ENCODE measurements at places on chromosomes 7 and 10. TPM values are rescaled to one million over a fixed set of nuclear protein-coding genes. Genes with fewer than 3 reads are reported as not detected.

DNA sequence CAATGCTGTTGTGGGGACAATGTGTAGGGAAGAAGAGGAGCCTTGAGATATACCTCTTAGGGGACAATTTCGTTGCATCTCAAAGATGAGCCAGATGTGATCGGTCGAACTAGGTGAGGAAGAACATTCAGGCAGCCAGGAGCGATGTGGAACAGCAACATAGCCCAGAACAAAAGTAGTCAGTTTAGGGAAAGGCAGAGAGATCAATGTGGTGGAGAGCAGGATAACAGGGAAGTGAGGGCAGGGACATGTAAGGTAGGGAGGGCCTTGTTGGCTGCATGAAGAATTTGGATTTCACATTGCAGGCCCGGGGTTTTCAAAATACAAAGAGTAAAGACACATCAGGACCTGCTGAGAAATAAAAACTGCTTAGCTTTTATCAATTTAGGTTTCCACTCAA is 29.1 kb upstream of the MACC1 start:
- DNase-seq, result no peak

WAPL gene
- 26.5 TPM for total RNA-seq

DYNC1I1 gene
- total RNA-seq, result 12.0 TPM

DNA sequence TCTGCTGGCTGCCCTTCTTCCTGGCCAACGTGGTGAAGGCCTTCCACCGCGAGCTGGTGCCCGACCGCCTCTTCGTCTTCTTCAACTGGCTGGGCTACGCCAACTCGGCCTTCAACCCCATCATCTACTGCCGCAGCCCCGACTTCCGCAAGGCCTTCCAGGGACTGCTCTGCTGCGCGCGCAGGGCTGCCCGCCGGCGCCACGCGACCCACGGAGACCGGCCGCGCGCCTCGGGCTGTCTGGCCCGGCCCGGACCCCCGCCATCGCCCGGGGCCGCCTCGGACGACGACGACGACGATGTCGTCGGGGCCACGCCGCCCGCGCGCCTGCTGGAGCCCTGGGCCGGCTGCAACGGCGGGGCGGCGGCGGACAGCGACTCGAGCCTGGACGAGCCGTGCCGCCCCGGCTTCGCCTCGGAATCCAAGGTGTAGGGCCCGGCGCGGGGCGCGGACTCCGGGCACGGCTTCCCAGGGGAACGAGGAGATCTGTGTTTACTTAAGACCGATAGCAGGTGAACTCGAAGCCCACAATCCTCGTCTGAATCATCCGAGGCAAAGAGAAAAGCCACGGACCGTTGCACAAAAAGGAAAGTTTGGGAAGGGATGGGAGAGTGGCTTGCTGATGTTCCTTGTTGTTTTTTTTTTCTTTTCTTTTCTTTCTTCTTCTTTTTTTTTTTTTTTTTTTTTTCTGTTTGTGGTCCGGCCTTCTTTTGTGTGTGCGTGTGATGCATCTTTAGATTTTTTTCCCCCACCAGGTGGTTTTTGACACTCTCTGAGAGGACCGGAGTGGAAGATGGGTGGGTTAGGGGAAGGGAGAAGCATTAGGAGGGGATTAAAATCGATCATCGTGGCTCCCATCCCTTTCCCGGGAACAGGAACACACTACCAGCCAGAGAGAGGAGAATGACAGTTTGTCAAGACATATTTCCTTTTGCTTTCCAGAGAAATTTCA is 1.7 kb downstream of the ADRB1 start:
- no peak for DNase-seq

- DNase-seq, result no peak
Measured at GRCh38 chr7:158050441-158050977, 537.1 kb downstream of the PTPRN2 start.

ABCB1 gene
- 2.9 TPM for total RNA-seq

DNA sequence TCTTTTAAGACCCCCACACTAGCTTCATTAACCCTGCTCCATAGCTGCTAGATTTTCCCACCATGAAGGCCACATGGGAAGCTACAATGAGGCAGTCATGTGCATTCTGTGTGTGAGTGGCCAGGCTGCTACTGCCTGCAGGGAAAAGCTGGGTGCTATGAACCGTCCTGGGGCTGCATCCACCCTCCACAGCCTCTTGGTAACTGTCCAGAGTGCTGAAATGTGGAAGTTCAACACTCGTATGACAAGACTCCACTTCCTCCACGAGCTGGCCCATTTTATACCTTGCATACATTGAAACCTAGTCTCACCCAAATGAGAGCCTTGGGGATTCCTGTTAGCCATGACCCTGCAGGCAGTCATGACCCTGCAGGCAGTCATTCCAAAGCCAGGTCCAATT is 59.4 kb downstream of the CUZD1 start:
- no peak for DNase-seq

ELFN1 gene
- total RNA-seq, result 2.2 TPM

DNA sequence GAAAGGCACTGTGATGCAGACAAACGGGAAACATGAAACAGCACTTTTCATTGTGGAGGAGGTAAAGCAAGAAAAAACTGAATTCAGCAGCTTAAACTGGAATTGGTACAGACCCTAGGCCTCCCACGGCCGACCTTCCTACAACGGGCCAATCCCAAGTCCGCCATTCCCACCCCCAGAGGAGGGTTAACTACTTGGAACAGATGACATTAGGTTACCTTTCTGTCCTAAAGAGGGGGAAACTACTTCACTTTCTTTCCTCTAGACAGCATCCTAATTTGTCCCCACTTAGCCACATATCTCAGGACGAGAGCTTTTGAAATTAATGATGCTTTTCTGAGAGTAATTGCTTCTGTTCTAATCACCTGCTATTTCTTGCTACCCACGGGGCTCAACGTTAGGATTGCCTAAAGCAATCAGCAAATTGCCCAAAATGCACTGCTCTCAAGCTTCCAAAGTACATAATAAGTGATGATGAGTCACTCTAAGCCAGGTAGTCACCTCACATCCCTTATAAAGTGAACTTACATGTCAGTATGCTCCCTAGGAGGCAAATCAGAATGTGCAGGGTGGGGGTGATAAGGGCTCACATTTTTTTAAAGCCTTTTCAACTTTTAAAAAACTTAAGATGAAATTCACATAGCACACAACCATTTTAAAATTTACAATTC is 36.7 kb downstream of the LSM5 start:
- DNase-seq, result no peak

RAB19 gene
- total RNA-seq, result not detected

DNA sequence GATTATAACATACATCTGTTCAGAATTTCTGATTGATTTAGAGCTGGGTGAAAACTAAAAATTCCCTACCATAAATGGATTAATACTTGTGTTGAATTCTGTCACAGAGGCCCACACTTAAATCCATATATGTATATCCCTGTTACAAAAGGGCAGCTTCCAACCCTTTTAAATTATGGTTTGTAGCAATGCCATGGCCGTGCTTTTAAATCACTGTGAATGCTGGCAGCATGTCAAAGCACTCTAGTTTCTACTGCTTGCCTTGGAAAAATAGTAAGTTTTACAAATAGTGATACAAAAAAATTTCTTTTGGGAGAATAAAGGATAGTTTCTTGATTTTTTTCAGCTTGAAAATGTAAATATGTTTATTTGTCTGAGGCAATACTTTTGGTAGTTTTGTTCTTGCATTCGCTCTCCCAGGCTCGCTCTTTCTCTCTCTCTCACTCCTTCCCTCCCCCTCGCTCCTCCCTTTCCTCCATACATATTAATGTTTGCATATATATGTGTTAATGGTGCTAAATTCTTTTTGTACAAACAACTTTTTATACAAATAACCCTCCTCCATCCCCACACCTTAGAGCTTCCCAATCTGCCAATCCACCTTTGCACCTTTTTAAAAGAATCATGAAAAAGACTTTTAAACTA is 29.8 kb downstream of the TES start:
- no peak for DNase-seq

- DNase-seq, result no peak
Measured at GRCh38 chr10:63976538-63976937, 455.3 kb downstream of the REEP3 start.

DNA sequence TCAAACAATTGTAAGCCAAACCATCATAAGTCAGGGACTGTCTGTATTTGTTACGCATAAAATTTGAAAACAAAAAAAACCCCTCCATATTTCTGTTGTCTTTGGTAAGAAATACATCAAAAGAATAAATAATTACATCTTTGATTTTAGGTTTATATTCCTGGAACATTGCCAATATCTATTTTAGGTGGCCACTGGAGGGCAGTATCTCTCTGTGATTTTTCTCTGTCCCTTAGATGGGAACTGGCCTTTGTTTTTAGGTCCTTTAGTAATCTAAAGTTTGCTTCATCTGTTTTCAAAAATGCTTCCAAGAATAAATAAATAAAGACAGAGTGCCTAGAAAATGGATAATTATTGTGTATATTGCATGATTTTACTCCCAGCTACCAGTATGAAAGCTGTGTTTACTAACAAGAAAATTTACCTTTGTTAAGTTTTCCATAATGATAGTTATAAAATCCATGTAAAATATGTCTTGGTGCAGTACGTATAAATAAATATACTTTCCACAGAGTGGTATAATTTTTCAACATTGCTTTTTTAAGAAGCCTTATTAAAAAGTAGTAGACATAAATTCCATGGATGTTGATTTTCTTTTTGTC is 64.2 kb downstream of the PHYHIPL start:
- no peak for DNase-seq

GRCh38 chr7:143395187-143396149 is 13.2 kb downstream of the EPHA1 start:
- no peak for DNase-seq

DNA sequence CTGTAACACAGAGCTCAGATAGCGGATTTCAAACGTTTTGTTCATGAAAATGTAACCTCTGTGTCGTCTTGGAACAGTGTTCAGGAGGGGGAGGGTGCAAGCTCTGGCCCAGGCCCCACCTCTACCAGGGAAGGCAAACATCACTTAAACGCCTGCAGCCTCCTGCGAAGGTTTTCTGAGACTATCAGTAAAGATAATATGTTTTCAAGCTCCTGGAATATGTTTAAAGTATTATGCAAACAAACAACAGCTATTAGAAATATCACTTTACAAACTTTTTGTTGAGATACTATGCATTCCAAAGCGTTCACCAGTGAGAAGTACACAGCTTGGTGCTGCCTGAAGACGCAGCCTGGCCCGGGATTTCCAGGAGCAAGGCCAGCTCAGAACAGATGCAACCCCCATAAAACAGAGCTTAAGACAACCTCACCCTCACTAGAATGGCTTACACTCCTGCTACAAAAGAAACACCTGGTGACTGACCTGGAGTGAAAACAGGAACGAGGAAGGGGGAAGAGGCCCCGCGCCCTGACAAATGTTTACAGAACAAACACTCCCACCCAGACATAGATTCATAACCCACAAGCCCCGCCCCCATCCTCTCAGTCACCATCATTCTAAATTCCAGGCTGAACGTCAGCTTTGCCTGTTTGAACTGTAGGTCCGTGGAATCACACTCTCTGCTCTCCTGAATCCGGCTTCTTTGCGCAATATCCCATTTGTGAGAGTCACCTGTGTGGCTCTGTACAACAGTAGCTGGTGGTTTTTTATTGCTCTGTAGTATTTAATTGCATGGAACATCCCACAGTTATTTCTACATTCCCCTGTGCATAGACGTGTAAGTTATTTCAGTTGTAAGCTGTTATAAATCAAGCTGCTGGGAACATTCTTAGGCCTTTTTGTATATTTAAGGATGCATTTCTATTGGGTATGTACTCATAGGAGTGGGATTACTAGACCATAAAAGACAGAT is 155.0 kb downstream of the PTPRN2 start:
- DNase-seq, result no peak

- no peak for DNase-seq
Measured at GRCh38 chr7:16645593-16646471, at the start of the genes ANKMY2 and BZW2. Gene ANKMY2, minus strand, starts transcription at chr7:16645754. Its CDS starts 181 bp downstream, at chr7:16645573. Gene BZW2, plus strand, starts transcription at chr7:16646181. Its CDS starts 19,263 bp downstream, at chr7:16665444.

- DNase-seq, result no peak
Measured at GRCh38 chr7:90425376-90425775, 22.1 kb downstream of the CLDN12 start.

- no peak for DNase-seq
Measured at GRCh38 chr7:106450716-106451115, 165.9 kb upstream of the NAMPT start.

ANKRD1 gene
- not detected for total RNA-seq

DNA sequence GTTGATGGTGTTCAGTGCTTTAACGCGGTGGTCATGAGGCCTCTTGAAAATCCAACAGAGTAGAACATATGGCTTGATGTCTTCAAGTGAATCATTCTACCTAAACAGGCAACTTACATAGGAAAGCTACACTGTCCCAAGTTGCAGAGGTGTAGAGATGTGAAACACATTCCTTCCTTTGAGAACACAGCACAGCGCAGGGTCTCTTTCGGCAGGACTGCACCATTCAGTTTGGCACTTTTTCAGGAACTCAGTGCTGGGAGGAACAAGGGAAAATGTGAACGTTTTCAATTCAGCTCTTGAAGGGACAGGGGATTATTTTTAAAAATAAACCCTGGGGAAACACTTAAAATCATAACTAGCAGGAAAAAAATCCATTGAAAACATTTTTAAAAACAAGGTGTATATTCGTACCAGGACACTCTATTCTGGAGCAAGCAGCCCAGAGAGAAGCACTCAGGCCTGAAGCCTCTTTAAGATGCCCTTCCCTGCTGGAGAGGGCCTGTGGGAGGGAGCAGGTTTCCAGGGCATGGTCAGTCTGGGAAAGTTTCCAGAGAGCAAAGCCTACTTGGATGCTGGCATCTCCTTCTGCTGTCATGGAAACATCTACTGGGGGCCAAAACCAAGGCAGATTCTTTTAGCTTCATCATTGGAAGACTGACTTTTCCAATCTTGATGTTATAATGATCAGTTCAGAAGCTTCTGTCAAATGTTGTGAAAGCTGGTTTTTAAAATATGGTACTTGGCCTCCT is 60.4 kb upstream of the NPVF start:
- DNase-seq, result no peak

MYO3A gene
- 0.25 TPM for total RNA-seq

DNA sequence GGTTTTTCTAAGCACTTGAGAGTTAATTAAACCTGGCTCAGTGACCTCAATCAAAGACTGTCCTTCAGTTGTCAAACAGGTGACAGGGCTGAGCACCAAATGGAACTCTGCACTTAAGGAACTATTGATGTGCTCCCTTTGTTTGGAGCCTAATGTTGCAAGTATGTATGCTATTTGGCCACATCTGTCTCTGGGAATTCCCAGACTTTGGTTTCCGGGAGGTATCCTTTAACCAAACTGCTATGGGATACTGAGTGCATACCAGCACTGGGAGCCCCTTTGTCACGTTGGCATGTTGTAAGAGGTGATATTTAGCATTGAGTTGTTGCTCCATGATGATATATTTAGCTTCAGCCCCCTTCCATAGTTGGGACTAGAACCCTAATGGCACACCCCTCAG is 25.2 kb downstream of the ASZ1 start:
- DNase-seq, result no peak

MMRN2 gene
- total RNA-seq, result 57.2 TPM

AS3MT gene
- total RNA-seq, result 3.2 TPM

DNA sequence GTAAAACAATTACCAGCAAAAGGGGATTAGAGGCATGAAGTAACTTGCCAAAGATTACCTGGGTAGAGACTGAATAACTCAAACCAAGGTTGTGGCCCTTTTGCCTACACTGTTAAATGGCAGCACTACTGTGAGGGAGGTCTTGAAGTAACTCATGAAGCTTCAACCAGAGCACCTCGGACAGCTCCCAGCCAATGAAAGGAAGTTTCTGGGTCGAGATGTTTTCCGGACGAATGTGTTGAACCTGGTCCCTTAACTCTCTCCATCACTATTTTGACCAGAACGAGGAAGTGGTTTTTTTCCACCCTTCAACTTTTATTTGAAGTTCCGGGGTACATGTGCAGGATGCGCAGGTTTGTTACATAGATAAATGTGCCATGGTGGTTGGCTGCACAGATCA is 133.6 kb upstream of the PRKCQ start:
- no peak for DNase-seq

AGAP9 gene
- total RNA-seq, result 10.1 TPM

Measured in vagina (tissue), 2 donors.